ENCODE measurements at places on chromosomes 3 and 15. TPM values are rescaled to one million over a fixed set of nuclear protein-coding genes. Genes with fewer than 3 reads are reported as not detected.

The SLC2A2 gene
- total RNA-seq: not detected

The CPNE9 gene
- total RNA-seq: not detected

The BCHE gene
- total RNA-seq: not detected

The MRAS gene
- total RNA-seq: not detected

The BFSP2 gene
- total RNA-seq: not detected

The COL6A5 gene
- total RNA-seq: not detected

The FAM107A gene
- not detected for total RNA-seq

The TMC3 gene
- not detected for total RNA-seq

The LINS1 gene
- total RNA-seq: 83.2 TPM

The FBXL22 gene
- total RNA-seq: 0.77 TPM

The CEMIP gene
- not detected for total RNA-seq

The KBTBD13 gene
- total RNA-seq: not detected

The SGO1 gene
- total RNA-seq: 28.7 TPM
